ENCODE measurements at places on chromosomes 4 and X.

DNA sequence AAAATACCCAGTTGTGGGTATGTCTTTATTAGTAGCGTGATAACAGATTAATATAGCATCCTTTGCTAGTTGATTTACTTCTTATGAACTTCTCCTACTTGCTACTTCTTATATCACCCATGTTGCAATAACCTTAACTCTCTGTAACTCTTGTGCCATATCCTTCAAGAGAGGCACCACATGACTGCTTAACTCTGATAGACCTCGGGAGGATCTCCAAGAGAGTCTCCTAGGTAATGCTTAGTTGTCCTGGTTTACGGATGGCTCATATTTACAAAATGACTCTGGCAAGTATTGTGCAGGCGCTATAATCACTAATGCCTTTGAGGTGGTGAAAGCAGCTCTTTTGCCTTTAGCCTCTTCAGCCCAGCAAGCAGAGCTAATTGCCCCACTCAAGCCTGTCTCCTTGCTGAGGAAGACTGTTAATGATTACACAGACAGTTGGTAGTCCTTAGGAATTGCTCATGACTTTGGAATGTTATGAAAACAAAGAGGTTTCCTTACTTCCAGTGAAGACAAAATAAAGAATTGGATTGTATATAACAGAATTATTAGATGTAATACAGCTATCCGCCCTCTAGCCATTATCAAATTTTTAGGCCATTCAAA is 1305.8 kb downstream of the PCDH7 start:
- DNase-seq = no peak

GRCh38 chr4:54495091-54495490 is 162.7 kb upstream of the KIT start:
- no peak for DNase-seq

DNA sequence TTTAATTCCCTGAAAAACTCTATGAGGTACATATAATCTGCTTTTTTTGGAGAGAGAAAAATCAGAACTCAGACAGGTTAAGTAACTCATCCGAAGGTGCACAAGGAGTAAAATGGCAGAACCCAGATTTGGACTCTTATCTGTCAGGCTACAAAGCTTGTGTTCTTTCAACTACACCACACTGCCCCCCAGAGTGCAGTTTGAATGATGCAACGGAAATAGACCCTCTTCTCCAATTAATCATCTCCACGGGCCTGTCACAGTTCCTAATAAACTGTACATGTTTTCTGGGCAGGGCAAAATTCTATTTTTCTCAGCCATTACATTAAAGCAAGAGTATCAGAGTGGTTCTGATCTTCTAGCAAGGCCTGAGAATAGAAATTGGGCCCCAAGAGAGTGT is 35.3 kb upstream of the DCX start:
- DNase-seq = no peak

DNA sequence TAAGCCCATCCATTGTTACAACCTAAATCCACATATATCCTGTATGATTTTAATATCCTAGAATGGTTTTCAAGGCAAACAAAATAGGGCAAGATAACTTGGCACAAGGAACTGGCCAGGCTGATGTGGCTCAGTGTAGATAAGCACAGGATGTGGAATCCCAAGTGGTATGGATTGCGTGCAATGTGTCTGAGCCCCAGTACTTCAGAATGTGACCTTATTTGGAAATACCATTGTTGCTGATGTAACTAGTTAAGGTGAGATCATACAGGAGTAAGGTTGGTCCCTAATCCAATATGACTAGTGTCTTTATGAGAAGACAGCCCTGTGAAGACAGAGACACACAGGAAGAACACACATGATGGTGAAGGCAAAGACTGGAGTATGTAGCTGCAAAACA is 72.4 kb downstream of the IL21 start:
- no peak for DNase-seq

DNA sequence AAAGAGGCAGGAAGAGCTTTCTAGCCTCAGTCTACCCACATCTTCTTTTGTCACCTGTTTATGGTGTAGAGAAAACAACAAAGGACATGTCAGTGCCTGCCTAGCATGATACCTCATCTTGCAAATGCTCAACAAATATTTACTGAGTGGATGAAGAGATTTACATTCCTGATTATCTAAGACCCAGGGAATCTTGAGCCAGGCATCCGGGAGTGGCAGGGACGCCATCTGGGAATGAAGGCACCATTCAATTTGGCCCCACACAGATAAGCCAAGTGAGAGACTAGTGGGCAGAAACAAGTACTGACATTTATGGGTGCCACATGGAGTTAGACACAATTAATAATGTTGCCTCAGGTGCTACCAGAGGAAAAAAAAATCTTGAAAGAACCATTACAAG is 36.8 kb upstream of the CASK start:
- no peak for DNase-seq

GRCh38 chr4:103996064-103996463 is 276.3 kb upstream of the TACR3 start:
- DNase-seq = no peak

- no peak for DNase-seq
Observed at GRCh38 chr4:189765301-189765700, 175.4 kb upstream of the FRG1 start.

DNA sequence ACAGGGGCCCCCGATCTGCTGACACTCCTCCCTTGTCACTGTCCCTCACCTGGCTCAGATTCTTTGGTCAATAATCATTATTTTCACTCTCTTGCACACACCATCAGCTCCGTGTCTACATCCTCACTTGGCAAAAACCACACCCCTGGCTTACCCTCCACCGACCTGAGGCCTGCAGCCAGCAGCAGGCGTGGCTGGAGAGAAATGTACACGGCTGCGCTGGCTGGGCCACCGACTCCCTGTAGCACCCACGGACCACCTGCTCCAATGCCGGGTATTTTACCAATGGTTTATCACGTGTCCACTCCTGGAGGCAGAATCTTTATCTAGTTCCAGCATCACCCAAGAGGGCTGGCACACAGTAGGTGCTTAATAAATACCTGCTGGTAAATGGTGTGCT is 98.4 kb downstream of the WFS1 start:
- no peak for DNase-seq

DNA sequence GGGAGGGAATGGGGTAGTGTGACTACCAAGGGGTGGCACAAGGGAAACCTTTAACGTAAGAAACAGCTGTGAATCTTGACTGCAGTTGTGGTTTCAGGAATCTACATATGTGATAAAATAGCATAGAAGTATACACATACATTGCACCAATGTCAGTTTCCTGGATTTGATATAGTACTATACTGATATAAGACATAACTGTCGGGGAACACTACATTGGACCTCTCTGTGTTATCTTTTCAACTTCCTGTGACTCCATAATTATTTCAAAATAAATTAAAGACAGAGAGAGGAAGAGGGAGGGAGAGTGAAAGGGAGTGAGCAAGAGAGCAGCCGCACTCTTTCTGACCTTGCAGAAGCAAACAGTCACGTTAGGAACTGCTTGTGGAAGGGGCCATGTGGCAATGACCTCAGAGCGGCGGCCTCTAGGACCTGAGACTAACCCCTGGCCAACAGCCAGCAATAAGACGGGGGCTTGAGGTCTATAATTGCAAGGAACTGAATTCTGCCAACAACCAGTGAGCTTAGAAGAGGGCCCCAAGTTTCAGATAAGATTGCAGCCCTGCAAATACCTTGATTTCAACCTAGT is 47.4 kb downstream of the NALF2 start:
- no peak for DNase-seq

DNA sequence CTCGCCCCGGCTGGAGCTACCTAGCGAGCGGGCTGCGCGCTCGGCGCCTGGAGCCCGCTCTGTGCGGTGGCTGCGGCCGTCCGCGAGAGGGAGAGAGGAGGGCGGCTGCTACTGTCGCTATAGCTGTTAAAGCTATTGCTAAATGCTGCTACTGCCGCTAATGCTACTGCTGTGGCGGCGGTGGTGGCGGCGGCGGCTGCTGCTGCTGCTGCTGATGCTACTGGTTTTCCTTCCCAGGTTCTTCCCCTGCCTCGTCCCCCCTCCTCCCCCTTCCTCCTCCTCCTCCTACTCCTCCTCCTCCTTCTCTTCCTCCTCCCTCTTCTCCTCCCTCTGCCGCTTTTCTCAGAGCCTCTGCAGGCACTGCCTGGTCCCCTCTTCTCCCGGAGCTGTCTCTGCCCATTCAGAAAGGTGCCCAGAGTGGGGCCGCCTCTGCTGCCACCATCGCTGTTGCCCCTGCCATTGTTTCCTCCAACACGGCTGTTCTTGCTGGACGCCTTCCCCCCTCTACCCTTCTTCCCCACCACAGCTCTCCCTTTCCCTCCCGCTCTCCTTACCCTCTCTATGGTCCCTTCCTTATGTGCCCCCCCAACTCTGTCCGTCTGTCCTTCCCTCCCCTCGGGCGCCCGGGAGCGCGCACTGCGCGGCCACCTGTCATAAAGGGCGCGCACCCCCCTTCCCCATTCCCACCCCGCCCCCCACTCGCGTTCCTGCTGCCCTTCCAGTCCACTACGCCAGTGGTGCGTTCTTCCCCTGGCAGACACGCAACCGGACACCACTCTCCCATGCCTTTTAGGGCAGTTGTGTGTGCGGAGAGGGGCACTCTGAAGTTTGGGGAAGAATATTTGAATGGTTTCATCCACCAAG is at the start of gene NEXMIF:
Gene NEXMIF, minus strand, starts transcription at position 228 of the 864 bp plus-strand sequence.
- no peak for DNase-seq

DNA sequence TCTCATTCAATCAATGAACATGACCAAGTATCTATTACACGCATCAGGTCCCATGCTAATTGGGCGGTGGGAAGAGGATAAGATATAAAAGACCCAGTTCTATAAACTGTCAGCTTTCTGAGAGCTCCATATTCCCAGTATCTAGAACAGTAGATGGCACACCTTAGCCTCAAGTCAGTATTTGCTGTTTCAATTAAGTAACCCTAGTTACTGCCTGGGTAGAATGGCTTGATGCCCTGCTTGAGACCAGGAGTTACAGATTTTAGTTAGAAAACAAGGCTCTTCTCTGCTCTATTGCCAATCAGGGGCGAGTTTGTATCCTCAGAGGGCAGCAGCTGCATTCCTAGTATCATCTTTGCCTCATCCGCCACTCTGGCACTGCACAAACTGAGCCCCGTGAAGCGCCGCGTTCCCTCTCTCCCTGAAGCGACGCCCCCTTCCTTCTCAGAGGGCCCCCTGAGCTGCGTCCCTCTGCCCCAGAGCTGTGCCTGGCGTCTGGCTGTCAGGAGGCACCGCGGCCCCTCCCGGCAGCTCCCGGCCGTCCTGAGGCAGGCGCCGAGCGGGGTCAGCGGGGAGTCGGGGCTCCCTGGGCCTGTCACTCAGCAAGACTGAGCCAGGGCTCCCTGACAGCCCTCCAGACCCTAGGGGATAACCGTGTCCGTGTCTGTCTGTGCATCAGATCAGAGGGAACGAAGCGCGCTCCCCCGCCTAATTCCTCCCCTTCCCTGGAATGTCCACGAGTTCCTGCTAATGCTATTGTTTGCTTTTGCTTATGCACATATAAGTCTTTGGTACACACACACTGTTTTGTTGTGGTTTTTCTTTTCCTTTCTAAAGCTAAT is 212.4 kb upstream of the TTC29 start:
- no peak for DNase-seq

GRCh38 chr4:102808009-102808408 is 19.3 kb downstream of the UBE2D3 start:
- DNase-seq = no peak

DNA sequence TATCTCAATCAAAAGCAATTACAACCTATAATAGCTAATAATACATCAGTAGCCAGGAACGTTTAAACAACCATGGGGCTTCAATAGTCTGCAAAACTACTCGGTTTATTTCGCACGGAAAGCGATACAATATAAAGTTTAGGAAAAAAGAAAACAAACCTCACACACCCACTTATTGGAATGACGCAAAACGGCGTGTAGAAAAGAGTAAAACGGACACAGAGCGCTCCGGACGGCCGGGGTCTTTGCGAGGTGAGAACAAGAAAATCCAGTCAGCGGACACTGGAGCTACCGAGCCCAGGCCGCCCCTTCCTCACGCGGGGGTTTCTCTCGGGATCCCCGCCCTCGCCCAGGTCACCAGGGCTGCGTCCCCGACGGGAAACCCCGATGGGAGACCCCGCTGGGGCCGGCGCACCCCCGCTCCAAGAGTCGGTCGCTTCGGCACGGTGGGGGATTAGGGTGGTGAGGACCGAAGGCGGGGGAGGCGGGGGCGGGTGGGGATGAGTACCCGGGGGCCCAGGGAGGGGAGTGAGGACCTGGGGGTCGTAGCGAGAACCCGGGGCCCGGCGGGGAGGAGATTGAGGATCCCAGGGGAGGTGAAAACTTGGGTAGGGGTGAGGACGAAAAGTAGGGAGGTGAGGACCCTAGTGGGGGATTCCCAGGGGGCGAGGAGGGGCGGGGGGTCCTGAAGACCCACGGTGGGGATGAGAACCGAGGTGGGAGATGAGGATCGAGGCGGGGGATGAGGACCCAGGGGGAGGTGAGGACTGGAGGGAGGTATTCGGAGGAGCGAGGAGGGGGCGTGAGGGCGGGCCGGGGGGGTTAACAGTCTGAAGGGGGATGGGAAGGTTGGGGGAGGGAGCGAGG is 737 bp downstream of the NELFA start:
- no peak for DNase-seq

DNA sequence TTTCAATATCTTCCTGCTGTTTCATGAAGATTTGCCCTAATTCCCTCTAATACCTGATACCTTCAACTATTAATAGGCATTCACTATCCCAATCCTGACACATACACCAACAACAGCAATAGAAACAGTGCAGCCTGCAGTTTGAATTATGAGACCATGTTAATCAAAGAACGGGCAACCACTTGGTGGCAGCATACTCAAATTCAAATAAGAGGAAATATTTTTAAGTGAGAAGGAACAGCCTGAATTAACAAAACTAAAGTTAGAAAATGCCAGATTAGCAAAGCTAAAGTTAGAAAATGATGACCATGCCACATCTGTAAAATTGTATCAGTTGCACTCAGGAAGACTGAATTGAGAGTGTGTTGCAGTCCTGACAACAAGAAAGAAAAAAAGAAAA is 204.9 kb downstream of the SMARCA1 start:
- no peak for DNase-seq

DNA sequence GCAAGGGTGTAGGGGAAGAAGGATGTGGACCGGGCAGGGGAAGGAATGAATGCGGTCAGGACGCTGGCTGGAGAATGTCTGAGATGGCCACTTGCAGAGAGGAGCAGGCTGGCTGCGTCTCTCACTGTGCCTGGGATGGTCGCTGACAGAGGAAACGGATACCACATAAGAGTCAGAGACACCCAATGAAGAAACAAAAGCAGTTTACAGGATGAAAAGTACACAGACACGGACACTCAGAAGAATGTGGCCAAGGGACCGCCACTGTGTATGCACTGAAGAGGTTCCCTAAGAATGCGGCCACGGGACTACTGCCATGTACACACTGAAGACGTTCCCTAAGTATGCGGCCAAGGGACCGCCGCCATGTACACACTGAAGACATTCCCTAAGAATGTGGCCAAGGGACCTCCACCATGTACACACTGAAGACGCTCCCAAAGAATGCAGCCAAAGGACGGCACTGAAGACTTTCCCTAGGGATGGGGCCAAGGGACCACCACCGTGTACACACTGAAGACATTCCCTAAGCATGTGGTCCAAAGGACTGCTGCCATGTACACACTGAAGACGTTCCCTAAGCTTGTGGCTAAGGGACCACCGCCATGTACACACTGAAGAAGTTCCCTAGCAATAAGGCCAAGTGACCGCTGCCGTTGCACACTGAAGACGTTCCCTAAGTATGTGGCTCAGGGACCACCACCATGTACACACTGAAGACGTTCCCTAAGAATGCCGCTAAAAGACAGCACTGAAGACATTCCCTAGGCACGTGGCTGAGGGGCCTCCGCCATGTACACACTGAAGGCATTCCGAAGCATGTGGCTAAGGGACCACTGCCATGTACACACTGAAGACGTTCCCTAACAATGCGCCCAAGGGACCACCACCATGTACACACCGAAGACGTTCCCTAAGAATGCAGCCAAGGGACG is 32.2 kb downstream of the DHRSX start:
- DNase-seq = no peak
